ENCODE measurements at places on chromosomes 1 and 21. TPM values are rescaled to one million over a fixed set of nuclear protein-coding genes. Genes with fewer than 3 reads are reported as not detected.

Gene SPATA21
- total RNA-seq: not detected

Gene DTL
- total RNA-seq: 114 TPM

- H3K4me1 ChIP-seq: peaks cover 46% of the 10 kb centered on the region
- H3K27me3 ChIP-seq: no peaks in the 10 kb centered on the region
- H3K4me3 ChIP-seq: no peak overlapping the region
- peaks cover 4% of the 10 kb centered on the region for H3K36me3 ChIP-seq
- no peak for DNase-seq
Measured at GRCh38 chr1:28646040-28646439, 2.4 kb upstream of the RNU11 start.

GRCh38 chr1:178587096-178587495, 74.2 kb downstream of the TEX35 start:
- peaks cover 16% of the 10 kb centered on the region for H3K27me3 ChIP-seq
- no peak overlapping the region for H3K27ac ChIP-seq
- H3K4me1 ChIP-seq: no peaks in the 10 kb centered on the region
- DNase-seq: no peak

Gene FCMR
- 41.6 TPM for total RNA-seq

Data from activated CD4-positive, alpha-beta T cell treated with anti-CD3 and anti-CD28 coated beads for 36 hours (primary cell).